Bronchial epithelial cell (primary cell): ENCODE measurements at places on chromosomes 13 and 19. TPM values are rescaled to one million over a fixed set of nuclear protein-coding genes. Genes with fewer than 3 reads are reported as not detected.

DNA sequence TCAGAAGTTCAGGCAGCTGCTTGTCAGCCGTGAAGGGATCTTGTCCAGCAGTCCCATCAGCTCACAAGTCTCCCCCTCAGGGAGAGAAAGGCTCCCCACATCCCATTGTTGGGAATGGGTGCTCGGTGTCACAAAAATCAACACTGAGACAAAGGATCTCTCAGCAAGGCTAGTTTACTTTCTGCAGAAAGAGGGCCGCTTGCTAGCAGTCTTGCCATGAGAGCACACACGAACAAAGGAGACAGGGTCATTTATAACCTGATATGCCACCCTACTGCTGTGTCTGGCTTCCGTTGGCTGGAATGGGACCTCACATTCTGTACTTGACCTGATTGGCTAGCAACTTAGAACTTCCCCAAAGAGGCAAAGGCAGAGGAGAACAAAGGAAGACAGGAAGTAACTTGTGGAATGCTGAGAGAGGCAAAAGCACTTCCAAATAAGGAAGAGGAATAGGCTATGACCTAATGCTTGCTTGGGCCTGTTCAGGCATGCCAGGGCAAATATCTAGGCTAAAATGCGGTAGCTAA lies 8.7 kb upstream of the IGFL3 start:
- peak; percentile 97 for DNase-seq

DNA sequence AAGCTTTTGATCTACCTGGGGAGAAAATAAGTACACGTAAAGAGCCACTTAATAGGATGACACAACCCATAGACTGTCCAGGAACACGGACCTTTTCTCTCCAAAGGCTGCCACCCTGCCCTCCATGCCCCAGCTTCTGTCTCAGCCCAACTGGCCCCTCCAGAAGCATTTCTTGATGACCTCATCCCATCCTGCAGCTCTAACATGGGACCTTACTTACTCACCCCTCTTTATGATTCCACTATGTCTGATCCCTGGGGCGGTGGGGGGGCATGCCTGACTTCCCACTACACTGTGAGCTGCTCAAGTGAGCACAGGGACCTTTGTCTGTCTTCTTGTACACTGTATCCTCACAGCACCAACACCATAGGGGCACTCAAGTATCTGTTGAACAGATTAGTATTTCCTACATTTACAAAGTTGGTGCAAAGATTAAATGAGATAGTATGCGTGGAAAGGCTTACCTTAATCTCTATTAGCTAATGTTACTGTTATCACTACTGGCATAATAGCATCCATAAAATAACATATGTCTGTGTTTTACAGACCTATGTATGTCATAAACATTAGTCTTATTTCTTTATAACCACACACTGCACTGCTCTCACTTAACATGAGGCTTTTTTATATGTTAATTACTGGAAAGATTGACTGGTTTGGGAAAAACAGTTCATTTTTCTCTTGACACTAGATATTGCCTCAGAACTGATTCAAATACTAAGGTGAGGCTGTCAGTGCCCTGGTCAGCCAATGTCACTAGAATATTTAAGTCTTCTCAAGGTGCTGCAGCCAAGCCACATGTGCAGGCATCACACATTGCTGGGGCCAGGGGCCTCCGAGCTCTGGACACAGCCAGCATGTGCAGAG lies 100.9 kb downstream of the FOXO1 start:
- peak; percentile 28 for DNase-seq

DNA sequence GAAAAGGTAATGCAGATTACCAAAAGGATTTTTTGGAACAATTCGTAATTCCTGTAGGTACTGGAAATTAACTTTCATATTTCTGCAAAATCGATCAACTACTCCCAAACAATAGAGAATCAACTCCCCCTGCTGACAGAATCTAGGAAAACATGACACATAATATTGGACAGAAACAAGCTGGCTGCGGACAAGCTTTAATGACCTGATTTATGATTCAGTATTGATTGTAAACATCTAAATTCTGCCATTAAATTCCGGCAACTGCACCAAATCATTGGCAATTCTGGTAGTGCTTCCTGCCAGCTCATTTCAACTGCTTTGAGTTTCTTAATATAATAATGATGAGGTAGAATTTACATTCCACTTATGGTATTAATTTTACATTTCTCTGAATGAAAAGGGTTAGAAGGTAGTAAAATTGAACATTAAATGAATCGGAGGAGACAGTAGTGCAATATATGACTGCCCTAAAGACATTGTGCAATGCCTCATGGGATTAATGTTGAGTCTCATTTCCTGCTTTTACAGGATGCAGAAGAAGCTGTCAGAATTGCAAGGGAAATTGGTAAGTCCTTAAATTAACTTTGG lies 146.5 kb downstream of the PCCA start:
- DNase-seq = peak; percentile 55

DNA sequence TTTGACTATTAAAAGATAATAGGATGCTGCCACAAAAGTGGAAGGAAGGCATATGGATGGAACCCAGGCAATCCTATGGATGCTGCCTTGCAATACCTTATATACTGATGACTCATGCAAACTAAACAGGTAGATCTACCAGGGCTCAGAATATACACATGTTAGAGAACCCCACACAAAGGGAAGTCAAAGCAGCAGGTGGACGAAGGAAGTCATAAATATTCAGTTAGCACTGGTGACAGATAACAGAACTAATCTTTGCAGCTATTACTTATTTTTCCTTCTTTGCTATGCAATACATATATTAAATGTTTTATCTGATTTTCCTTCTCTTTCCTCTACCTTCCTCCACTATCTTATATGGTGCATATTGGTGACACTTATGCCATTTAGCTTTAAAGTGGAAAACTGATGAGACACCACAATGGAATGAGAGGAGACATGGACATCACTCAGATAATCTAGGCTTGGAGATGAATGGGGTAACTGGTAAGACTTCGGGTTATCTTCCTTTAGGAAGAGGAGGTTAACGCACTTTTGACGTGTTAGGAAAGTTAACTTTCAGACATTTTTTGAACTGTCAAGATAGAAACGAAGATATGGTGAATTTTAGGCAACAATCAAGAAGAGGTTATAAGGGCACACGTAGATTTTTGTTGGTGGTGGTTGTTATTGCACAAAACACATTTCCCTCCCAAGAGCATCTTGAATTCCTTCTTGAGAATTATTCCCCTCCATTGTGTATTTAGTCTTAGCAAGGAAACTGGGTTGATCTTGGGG lies 39.8 kb upstream of the MBNL2 start:
- DNase-seq = peak; percentile 14

DNA sequence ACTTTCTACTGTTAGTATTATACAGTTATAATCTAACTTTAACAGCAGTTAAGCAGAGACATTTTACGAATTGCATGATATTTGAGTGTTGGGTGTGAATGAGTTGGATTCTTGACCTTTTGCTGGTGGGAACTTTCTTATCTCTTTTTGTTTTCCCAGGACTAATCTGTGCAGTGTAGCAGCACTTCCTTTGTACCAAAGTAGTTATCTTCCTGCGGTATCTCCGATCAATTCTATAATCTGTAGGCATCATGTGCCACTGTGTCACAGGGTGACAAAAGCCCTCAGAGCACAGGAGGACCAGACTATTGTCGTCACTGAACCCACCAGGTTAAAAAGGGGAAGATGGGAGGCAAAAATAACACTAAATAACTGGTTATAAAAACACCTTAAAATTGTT lies 823.5 kb downstream of the GPC5 start:
- DNase-seq = no peak

GRCh38 chr19:5030822-5031221 lies 61.9 kb downstream of the KDM4B start:
- no peak for DNase-seq

- DNase-seq = no peak
These were observed 223.5 kb upstream of the MAB21L1 start for GRCh38 chr13:35699825-35700510.

GRCh38 chr13:34988330-34988791 lies 46.3 kb downstream of the NBEA start:
- no peak for DNase-seq

GRCh38 chr19:10830931-10831779 lies 4.9 kb downstream of the TMED1 start:
- DNase-seq = no peak

DNA sequence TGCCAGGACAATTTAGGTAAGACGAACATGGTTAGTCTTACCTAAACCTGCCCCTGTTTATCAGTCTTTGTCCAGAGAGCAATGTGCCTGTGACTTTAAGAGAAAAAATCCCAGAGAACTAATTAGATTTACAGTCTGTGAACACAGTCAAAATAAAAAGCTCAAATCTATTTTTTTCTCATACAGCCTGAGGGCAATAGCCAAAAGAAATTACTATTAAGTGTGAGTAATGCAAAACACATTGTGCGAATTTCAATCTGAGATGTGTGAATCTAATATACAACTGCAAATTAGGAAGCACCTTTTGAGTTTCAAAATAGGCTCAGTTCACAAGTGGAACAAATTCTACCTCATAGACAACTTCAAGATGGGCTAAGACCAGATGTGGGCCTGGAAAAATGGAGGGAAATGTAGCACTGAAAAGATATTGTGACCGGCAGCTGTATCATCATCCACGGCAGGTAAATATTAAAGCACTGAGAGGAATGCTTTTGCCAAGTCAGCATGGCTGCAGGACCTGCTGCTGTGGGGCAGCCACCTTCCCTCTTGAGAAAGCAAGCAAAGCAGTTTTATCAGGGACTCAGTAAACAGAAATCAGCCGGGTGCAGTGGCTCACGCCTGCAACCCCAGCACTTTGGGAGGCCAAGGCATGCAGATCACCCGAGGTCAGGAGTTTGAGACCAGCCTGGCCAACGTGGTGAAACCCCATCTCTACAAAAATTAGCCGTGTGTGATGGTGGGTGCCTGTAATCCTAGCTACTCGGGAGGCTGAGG lies 114.8 kb downstream of the KATNAL1 start:
- no peak for DNase-seq

GRCh38 chr13:29543230-29544215 lies 52.0 kb downstream of the SLC7A1 start:
- DNase-seq = no peak

DNA sequence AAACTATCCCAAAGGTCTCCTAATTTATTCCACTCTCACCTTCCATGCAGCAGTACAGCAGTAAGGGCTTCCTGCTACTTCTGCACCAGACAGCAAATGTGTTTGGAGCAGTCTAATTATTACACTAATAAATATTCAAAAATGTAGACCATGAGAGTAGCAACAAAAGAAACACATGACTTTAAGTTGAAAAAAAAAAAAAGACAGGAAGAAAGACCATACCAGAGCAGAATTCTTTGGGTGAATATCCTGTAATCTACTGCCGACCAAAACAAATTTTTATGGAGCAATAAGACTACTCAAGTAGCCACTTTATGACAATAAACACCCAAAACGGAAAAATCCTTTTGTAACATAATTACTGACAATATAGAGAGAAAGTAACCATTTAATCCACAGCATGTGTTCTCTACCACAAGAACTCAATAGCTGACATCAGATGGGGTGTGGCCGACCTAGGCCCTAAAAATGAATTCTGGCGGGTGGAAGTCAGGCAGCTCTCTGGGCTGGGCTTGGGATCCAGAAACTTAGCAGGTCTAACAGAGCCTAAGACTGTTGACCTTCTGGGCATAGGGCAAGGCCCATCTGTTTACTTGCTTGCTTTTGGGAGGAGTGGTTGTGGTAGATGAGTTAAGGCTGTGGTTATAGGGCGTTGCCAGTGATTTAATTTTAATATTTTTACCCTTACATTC lies 4.6 kb downstream of the KLF12 start:
- no peak for DNase-seq

GRCh38 chr19:41994521-41994971 lies 516 bp upstream of the ATP1A3 start:
- no peak for DNase-seq

PALM gene
- under 0.01 and 0.26 TPM in 2 replicates for total RNA-seq

PGLYRP1 gene
- not detected in 2 replicates for total RNA-seq

SCEL gene
- 60.8 and 185 TPM in 2 replicates for total RNA-seq

KLF12 gene
- 2.2 and 3.4 TPM in 2 replicates for total RNA-seq

MISP3 gene
- total RNA-seq = 0.26 and 1.4 TPM in 2 replicates

FOSB gene
- 3.6 and 4.2 TPM in 2 replicates for total RNA-seq

ARHGAP35 gene
- total RNA-seq = 24.0 and 37.1 TPM in 2 replicates

IRGC gene
- not detected in 2 replicates for total RNA-seq

SLC17A7 gene
- total RNA-seq = not detected in 2 replicates

C19orf67 gene
- total RNA-seq = not detected in 2 replicates
